ENCODE measurements at places on chromosomes 12 and 14.

DNA sequence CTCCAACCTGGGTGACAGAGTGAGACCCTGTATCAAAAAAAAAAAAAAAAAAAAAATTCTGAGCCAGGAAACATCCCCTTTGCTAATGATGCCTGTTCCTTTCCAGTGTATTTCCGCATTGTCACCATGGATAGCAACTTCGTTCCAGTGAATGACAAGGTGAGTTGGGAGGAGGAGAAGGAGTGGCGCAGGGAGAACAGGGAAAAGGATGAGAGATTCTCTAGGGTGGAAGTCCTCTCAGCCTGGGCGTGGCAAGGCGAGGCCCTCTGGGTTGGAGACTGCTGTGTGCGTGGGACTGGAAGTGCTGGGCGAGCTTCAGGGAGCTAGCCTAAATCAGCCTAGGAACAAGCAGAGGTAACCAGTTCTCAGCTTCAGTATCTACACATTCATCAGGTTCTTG lies 7.2 kb downstream of the A2ML1 start:
- DNase-seq: no peak

GRCh38 chr12:14367040-14367661 lies 1.7 kb downstream of the ATF7IP start:
- DNase-seq: no peak

- DNase-seq: peak; percentile 70
Measured at GRCh38 chr12:104551-105081, 38.0 kb downstream of the IQSEC3 start.

GRCh38 chr12:84877340-84877739 lies 35.3 kb downstream of the SLC6A15 start:
- no peak for DNase-seq

- DNase-seq: no peak
Measured at GRCh38 chr12:101021911-101022388, 188.1 kb downstream of the SLC5A8 start.

GRCh38 chr12:118404876-118405521 lies 28.6 kb downstream of the SUDS3 start:
- peak; percentile 46 for DNase-seq

DNA sequence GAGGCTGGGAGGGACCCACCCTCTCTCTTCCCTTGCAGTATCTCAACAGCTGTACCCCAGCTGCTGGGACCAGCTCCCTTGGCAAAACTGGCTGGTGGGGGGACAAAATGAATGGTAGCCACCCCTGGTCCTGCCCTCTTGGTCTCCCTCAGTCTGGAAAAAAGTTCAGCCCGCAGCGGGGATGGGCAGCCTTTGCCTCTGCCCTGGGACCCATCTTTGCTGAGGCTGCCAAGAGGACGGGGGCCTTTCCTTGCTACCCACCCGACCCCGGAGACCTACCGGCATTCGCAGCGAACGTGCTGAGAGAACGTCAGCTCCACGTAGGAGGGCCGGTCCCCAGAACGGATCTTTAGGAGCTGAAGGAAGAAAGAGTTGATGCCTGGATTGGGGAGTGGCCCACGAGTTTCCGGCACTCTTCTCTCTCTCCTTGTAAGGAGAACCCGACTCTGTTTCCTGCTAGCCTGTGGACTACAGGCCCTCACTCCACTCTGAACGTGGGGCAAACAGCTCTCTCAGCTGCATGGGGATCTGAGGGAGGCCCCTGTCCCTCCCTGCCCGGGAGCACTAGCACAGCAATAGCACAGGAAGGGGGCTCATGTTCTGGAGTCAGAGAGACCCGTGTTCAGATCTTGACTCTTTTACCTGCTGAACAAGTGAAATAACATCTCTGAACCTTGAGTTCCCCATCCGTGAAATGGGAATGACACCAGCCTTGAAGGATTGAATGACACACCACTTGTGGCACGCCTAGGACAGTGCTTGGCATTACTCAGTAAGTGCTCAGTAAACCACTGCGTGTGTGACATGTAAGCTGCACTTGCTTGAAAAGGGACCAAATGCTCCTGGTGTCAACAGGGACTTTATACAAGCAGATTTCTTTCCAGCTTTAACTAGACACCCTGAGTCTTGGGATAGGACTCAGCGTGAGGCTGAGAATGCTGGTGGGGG lies 6.9 kb downstream of the PGF start:
- no peak for DNase-seq

DNA sequence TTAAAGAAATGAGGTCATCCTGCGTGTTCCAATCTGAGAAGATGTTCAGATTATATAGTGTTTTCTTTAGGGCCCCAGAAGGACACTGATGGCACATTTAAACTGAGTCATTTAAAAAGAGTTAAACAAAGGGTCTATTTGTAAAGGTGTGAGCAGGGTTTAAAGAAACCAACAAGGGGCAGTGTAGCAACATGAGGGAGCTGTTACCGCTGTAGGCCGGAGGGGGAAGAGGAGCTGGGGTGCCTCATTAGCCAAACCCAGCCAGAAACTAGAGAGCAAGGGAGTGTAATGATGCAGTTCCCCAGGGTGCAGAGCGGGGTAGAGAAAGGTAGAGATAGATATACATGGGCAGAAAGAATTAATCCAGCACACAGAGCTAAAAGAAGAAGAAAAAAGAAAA lies 160.4 kb downstream of the TBX5 start:
- DNase-seq: peak; percentile 67

DNA sequence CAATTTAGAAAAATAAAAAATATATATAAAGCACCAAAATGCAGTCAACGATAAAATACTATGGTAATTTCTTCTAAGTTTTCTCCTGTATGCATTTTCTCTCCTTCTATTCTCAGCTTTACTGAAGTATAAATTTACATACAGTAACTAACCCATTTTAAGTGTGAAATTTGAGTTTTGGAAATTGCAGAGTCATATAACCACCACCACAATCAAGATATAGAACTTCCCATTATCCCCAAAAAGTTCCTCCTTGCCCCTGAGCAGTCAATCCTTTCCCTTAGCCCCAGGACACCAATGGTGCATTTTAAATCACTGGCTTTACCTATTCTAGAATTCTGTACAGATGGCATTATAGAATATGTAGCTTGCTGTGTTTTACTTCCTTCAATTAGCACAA lies 31.0 kb upstream of the BBS10 start:
- DNase-seq: no peak

DNA sequence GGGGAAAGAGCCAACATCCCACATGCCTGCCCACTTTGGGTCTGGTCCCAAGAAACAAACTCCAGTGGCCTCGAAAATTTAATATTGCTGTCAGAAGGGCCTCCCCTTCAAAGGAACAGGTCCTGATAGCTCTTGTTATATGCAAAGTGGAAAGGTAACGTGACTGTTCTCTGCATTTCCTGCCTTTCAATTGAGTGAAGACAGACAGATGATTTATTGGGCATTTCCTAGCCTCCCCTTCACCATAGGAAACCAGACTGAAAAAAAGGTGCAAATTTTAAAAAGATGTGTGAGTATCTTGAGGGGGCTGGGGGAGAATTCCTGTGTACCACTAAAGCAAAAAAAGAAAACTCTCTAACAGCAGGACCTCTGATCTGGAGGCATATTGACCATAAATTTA lies 235.2 kb downstream of the ZFP36L1 start:
- DNase-seq: no peak

DNA sequence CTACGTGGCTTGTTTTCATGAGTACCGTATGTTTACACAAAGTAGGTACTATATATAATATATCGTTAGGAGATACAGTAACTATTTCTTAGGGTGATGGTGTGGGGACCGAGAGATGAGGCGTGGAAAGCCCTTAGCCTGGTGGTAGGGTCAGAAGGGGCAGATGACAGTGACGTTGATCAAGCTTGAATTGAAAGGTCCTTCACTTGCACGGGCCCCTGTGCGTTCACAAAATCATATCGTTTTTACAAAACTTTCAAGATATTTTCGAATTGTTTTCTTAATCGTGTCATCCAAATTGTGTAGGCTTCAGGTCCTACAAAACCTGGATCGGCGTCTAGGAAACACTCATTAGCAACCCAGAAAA lies 881 bp upstream of the SOS2 start:
- no peak for DNase-seq

DNA sequence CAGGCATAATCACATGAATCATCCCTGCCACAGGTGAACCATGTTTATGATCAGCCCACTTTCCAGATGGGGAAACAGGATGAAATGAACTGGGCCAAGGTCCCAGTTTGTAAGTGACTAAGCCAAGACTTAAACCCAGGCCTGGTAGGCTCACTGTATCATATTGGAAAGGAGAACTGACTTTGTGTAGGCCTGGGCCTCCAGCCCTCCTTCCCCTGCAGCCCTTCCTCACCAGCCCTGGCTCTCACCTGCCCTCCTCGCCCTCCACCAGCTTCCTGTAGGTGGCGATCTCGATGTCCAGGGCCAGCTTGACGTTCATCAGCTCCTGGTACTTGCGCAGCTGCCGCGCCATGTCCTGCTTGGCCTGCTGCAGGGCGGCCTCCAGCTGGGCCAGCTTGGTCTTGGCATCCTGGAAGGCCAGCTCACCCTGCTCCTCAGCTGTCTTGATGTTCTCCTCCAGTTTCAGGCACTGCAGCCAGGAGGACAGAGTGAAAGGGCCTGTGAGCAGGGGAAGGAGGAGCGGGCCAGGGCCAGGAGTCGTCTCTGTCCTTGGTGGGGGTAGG lies 19.8 kb downstream of the KRT80 start:
- peak; percentile 91 for DNase-seq

GRCh38 chr12:108666401-108666881 lies 32.7 kb upstream of the SELPLG start:
- DNase-seq: no peak

DNA sequence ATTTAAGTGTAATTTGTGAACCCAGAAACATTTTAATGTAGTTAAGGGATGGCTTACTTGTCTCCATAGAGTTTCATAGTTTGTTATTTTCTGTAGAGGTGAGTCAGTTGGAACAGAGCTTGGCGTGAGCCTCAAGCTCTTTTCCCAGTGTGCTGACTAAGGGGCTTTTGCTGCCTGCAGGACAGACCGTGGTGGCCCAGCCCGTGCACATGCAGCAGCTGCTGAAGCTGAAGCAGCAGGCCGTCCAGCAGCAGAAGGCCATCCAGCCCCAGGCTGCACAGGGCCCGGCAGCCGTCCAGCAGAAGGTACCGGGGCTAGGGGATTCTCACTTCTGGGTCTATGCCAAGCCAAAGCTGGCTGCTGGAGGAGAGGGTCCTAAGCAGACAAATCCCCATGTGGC lies 76.9 kb downstream of the DDX51 start:
- DNase-seq: no peak

DNA sequence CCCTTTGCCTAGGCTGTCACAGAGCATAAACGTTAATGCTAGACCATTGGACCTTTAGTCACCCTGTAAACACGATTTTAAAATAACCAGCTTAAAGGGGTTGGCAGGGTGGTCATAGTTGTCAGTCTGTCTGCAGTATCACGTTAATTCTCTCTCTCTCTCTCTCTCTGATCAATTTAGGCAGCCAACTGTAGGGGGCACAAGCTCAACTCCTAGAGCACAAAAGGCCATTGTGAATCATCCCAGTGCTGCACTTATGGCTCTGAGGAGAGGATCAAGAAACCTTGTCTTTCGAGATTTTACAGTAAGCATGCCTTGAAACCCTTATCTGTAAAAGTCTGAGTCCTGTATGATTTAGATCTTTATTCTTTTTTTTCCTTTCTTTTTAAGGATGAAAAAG lies 97.1 kb downstream of the SCAF11 start:
- DNase-seq: peak; percentile 53

GRCh38 chr12:95976416-95976832 lies 19.7 kb downstream of the HAL start:
- DNase-seq: no peak

DNA sequence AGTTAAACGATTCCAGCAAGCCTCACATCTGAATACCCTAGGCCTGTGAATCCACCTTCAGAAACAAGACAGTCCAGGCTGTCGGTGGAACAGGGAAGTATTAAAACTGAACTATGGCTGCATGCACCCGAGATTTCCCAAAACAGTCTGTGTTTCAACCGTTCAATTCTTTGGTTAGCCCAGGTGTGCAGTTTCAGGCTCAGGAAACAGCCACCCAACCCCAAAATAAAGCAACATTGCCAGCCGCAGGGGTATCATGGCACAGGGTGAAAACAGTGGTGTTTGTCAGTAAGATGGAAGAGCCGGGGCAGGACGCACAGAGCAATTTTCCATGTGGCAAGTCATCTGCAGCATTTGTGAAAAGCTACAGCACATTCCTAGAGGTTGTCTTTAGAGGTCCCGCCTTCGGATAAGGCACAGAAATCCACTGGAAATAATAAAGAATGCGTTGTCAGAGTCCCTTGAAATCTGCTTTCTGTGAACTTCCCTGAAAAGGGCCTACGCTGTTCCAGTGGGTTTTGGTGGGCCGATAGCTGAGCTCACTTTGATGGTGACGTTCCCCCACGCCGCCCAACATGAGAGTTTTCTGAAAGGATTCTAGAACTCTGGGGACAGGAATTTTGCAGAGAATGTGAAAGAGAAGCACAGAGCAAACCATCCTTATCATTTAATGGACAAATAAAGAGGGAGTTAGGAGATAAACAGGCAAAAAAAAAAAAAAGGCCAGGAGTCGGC lies 84.9 kb downstream of the BCL11B start:
- DNase-seq: no peak

DNA sequence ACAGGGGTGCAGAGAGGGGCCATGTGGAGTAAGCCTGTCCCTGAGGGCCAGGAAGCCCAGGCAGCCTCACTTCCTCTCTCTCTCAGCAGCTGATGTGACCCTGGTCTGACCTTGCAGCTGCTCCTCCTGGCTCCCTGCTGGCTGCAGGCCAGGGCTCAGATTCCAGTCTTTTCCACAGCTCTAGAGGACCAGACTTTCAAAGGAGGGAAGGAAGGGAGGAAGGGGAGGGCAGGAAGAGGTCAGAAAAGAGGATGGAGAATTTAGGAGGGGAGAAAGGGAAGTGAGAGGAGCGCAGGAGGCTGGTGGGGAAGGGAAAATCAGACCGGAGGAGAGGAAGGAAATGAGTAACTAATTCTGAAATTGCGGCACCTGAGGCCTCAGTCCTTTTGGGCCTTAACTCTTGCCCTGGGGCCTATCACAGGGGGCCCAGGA lies 40.9 kb upstream of the VASH1 start:
- DNase-seq: peak; percentile 61

GRCh38 chr12:21677622-21678277 lies 20.1 kb upstream of the LDHB start:
- DNase-seq: no peak

Measured in H9 (cell line).